Suprapubic skin (tissue), 4 donors: ENCODE measurements at places on chromosomes 6 and 20.

DNA sequence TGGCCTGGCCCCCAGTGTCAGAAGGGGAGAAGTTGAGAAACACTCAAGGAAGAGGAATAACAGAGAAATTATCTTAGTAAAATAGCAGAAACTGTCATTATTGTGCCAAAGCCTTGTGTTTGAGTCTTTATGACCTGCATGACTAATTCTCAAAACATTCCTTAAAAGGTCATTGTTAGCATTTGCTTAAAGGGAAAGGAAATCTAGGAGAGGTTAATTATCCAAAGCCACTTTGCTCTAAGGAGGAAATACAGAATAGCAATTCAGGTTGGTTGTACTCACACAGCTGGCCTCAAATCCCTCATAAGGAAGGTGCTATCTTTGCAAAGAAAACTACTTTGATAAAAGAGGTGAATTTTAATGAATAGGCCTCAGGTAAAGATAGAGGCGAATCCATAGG, 516.7 kb downstream of the CBLN4 start:
- DNase-seq, result no peak

DNA sequence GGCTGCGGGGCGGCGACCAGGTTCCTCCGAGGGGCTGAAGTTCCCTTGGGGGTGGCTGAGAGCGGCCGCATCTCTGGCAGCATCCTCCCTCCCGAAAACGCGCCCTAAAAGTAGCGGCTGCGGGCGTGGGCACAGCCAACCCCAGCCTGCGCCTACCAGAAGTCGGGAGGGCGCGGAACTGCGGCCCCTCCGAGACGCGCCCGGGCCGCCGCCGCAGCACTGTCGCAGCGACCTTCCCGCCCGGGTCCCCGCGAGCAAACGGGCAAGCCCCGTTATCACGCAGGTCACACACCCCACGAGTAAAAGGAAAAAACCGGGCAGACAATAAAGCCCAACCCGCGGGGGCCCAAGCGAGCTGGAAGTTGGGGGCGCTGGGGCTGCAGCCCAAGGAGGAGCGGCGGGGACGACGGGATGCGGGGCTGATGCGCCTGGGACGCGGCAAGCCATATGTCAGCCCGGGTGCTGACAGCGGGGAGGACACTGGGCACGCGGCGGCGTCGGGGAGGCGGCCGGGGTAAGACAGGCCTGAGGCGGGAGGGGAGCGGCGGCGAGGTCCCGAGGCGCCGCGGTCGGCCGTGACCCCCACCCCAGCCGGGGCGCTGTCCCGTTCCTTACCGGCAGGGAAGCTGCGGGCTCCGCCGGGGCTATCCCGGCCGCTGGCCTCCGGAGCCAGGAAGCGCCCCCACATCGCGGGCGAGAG, 659 bp downstream of the CEP85L start:
- DNase-seq, result peak; percentile 74

DNA sequence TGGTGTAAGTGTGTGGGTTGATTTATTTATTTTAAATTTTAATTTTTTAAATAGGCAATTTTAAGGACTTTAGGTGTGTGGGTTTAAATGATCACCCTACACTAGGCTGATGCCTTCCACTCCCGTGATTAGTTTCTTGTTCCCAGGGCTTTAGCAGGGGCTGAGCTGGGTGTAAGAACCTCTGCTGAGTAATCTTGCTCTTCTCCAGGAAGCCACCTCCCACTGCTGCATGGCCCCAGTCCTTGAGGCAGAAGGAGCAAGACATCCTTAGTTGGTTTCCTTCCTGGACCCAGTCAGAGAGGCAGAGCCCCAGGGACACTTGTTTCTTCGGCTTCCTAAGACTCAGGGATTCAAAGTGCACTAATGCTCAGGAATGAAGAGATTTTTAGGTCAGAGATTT, 19.8 kb upstream of the CDC5L start:
- DNase-seq, result no peak

- no peak for DNase-seq
These were observed 26.7 kb downstream of the FOXO3 start for GRCh38 chr6:108587258-108588059.

DNA sequence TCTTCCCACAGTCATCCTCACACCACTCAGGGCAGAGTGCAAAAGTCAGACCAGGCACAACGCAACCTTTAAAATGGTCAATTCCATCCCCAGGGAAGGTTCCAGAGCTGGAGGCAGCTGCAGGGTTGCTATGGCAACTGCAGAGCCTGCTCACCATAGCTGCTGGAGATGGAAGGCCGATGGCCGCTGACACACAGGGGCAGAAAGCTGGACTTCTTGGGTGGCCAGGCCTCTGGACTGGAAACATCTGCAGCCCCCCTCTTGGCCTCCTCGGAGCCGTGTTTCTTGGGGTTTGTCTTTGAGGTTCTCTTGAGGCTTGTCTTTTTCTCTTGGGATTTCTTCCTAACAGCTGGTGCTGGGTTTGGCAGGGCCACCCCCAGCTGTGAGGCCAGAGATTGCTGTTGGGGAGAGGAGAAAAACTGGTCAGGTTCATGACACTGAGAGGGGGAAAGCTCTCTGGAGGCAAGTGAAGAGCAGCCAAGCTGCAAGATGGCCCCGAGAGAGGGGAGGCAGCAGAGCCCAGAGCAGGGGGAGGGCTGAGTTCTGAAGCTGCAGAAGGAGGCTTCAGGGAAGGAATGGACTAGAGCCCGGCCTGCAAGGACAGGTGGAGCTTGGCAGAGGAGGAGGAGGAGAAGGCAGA, 10.2 kb downstream of the BNIP5 start:
- no peak for DNase-seq
